CD4-positive, alpha-beta T cell treated with Interleukin-15 for 4 hours (primary cell): ENCODE measurements at places on chromosomes 1 and 21.

- DNase-seq = no peak
These were observed 77.1 kb downstream of the GALNT2 start for GRCh38 chr1:230144010-230144614.

DNA sequence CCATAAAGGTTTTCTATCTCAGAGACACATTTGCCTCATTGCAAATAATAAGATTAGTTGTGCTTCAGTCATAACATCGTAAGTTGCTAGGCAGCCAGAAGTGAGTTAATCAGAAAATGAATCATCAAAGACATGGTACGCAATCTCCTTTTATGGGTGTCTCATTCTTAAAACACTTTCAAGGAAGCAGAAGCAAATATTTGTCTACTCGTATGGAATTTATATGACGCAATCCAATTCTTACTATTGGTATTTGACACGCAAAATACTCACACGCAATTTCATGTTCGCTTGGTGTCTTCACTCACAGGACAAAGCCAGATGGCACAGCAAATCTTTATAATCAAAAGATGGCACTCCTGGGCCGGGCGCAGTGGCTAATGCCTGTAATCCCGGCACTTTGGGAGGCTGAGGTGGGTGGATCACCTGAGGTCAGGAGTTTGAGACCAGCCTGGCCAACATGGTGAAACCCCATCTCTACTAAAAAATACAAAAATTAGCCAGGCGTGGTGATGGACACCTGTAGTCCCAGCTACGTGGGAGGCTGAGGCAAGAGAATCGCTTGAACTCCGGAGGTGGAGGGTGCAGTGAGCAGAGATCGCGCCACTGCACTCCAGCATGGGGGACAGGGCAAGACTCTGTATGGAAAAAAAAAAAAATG lies 56.4 kb downstream of the HLCS start:
- DNase-seq = peak; percentile 12

- peak; percentile 26 for DNase-seq
These were observed 56.8 kb downstream of the GLIS1 start for GRCh38 chr1:53681977-53682685.

- no peak for DNase-seq
These were observed 448 bp downstream of the GATAD2B start for GRCh38 chr1:153922076-153922971.

DNA sequence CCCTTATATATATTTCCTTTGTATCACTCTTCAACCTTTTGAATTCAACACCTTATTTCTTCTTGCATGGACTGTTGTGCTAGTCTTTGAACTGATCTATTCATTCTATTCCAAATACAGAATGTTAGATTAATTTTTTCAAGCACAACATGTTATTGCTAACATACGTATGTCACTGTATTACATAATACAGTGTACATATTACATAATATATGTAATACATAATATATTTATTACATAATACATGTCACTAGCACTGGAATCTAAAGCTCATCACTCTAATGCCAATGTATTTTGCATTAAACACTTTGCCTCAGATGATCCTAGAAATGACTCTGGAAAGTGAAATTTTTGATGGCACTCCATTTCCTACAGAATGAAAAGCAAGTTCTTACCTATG lies 59.8 kb downstream of the LRRC8D start:
- no peak for DNase-seq

DNA sequence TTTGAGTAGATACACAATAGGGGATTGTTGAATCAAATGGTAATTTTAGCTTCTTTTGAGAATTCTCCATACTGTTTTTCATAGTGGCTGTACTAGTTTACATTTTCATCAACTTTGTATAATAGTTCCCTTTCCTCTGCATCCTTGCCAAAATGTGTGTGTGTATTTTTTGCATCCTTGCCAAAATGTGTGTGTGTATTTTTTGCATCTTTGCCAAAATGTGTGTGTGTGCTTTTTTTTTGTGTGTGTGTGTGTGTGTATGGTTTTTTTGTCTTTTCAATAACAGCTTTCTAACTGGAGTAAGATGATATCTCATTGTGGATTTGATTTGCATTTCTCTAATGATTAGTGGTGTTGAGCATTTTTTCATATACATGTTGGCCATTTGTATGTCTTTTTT lies 105.4 kb downstream of the ATP6V1G3 start:
- DNase-seq = no peak

DNA sequence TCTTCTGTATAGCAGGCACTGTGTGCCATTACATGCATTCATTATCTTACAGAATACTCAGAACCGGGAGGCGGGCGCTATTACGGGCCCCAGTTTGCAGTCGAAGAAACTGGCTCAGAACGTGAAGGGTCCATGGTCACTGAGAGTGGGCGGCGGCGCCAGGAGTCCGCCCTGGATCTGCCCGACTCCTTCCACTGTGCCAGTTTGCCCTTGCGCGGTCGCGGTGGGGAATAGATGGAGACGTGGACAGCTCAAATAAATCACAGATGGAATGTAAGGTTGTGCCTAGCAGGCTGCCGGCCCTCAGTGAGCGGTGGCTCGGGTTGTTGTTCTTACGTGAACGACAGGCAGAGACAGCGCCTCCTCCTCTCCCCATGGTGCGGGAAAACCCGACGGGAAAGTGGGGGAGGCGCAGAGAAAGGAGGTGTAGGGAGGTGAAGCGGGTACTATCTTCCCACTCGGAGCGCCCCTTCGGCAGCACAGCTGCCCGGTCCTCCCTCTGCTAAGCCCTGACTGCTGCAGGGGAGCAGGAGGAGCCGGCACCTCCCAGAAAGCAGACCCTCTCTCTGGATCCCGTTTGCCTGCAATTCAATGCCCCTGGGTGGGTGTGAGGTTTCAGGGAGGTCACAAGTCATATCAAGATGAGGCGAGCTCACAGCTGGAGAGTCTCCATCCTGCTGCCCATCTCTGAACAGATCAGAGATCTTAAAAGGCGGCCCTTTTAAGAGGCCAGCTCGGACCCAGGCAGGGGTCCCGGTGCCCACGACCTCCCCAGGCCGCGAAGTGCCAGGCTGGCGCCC lies 1.1 kb downstream of the COL9A2 start:
- DNase-seq = peak; percentile 13

- no peak for DNase-seq
These were observed 105.5 kb downstream of the CRYAA start for GRCh38 chr21:43274022-43274945.

GRCh38 chr1:37158113-37158749 lies 123.9 kb upstream of the GRIK3 start:
- no peak for DNase-seq

DNA sequence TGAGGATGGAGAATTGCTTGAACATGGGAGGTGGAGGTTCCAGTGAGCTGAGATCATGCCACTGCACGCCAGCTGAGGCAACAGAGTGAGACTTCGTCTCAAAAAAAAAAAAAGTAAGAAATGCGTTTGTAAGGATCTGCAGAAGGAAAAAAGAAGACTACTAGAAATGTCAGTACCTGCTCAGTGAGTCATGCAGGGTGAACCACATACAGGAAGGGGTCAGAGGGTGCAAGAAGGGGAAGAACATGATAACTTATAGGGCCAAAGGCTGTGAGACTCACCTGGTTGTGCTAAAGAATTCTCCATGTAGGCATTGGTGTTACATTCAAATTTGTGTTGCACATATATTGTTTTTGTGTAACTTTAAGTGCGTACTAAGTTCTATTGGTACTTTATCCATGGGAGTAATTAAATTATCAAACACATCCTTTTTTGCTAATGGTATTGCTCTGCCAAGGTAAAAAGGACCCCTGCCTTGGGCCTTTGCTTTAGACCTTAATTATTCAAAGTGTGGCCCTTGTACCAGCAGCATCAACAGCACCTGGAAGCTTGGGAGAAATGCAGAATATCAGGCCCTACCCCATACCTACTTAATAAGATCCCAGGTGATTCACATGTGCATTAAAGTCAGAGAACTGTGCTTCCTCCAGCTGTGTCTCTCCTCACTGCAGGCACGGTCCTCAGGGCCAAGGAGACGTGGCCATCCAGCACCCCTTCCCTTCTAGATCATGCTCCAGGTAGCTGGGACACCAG lies 96.4 kb upstream of the PPP2R5A start:
- peak; percentile 24 for DNase-seq

DNA sequence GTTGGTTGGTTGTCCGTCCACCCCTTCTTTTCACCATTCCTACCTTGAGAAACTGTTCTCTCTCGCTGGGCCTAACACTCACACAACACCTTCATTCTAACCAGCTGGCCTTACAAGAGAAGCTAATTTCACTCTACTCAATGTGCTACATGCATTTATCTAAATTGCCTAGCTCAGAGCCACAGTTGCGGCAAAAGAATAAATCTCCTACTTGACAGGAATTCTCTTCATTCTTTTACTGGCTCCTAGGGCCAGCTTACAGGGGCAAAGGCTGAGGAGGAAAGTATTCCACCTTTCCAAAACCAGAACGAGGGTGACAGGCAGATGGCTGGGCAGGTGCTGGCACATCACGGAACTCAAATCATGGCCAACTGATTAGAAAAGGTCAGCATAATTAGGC lies 6.5 kb downstream of the F3 start:
- DNase-seq = no peak

GRCh38 chr1:202807926-202808757 lies at the start of gene KDM5B:
TSS of gene KDM5B (minus strand) at chr1:202808421. CDS start at chr1:202808305, 116 bp downstream.
- peak; percentile 69 for DNase-seq

- peak; percentile 46 for DNase-seq
These were observed 6.2 kb downstream of the S100A7A start for GRCh38 chr1:153422450-153423068.

GRCh38 chr1:154764773-154765172 lies 105.3 kb downstream of the KCNN3 start:
- DNase-seq = no peak

GRCh38 chr1:47699492-47700235 lies 261.8 kb downstream of the FOXD2 start:
- DNase-seq = no peak

- DNase-seq = peak; percentile 29
These were observed 51.2 kb downstream of the TENT5C start for GRCh38 chr1:117657031-117657430.

- no peak for DNase-seq
These were observed 6.5 kb upstream of the PDXK start for GRCh38 chr21:43712268-43712942.

GRCh38 chr1:43381612-43382011 lies 8.0 kb downstream of the MED8 start:
- DNase-seq = no peak

DNA sequence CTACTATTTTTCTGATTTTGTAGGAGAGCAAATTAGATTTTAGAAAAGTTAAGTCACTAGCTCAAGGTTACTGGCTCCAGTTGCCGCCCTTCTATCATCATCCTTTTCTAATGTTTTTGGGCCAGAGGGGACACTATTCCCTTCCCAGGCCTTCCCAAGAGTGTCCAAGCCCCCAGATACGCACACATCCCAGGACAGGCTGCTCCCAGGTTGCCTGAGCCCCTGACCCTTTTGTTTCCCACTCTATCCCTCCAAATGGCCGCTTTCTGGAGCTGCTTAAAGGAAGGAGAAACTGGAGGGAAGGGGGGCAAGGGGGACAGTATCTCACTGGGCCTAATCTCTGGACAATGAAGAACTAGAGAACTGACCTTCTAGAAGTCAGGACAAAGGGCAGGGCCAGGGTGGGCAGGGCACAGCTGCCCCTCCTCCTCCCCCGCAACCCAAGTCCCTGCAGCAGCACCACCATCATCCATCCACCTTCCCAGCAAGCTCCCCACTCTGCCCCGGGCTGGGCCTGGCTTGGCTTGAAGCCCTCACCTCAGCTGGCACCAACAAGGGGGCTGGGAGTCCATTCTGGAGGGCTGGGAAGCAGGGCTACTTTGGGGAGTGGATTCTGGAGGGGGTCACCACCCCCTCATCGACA lies 1.1 kb upstream of the MAP7D1 start:
- DNase-seq = no peak

GRCh38 chr1:153261281-153262069 lies 2.0 kb downstream of the LORICRIN start:
- DNase-seq = peak; percentile 16

DNA sequence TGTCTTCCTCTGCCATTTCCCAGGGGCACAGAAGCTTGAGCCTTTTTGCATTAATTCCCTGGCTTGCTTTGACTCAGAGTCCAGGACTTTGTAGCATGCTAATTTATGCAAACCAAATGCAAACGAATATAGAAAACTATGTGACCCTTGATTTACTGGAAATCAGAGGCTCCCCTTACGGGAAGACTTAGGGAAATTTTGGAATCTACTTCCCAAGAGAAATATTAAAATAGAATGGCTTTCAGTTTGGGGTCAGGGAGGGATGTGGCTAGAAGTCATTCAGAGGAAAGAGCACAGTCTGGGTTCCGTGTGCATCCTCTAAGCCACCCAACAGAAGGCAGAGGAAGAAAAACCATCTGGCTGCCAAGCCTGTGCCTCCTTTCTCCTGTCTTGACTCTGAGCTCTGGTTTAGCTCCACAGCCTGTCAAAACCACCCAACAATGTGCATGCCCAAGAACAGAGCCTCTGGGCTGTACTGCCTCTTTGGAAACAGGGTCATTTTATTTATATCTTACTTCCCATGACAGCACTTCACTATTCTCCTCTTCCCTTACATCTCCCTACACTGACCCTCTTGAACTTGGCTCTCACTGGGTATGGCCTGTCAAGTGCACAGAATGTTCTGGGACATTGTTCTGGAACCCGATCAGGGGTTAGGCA lies 30.1 kb downstream of the ATF3 start:
- no peak for DNase-seq

DNA sequence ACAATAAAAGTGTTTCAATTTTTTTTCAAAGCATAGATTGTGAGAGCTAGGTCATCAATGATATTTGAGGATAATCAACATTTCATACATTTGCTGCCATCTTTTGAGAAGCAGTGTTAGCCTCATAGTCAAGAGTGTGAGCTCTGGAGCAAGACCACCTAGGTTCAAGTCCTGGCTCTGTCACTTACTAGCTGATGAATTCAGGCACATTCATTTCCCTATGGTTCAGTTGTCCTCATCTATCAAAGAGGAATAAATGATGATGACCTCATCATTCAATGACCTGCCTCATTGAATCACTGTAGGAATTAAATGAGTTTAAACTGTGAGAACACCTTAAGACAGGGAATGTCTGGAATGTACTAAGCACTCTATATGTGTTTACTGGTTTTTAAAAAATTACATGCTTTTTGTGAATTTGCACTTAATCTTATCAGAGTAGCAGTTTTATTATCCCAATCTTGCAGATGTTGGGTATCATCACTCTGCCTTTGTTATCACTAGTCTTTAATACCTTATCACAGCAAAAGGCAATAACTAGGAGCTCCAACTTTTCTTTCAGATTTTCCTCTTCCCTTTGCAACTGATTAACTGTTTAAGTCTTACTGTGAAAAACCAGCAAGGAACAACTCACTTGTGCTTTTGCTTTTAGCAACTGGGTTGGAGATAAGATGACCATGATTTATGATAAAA lies 47.4 kb downstream of the SLC30A10 start:
- DNase-seq = no peak

- DNase-seq = no peak
These were observed 1001.3 kb upstream of the ADGRL2 start for GRCh38 chr1:80799457-80799856.
